AG20443 (cell line): ENCODE measurements at places on chromosomes 13 and 19.
A peak's percentile ranks its signal among the peaks of the same experiment; 100 is the strongest.

DNA sequence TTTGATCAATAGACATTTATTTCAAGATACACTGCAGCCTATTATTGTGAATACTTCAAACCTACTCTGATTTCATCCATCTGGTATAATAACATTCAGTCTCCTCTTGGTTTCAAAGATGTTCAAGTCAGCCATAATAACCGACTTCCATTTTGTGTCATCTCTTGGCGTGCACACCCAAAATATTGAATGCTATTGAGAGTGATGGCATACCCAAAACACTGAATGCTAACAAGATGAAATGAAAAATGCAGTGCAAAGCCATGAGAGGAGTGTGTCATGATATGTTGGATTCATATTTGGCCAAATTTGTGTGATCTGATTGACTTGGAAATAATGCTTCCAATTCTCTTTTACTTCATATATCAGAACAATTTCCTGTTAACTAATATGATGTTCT, 181.2 kb upstream of the PCDH17 start:
- DNase-seq = no peak

GRCh38 chr19:1162404-1163282, 11.4 kb downstream of the SBNO2 start:
- DNase-seq = no peak

- DNase-seq = no peak
Observed at GRCh38 chr19:1000591-1001537, 645 bp downstream of the GRIN3B start.

GRCh38 chr13:34647379-34648150, 294.5 kb upstream of the NBEA start:
- DNase-seq = no peak

DNA sequence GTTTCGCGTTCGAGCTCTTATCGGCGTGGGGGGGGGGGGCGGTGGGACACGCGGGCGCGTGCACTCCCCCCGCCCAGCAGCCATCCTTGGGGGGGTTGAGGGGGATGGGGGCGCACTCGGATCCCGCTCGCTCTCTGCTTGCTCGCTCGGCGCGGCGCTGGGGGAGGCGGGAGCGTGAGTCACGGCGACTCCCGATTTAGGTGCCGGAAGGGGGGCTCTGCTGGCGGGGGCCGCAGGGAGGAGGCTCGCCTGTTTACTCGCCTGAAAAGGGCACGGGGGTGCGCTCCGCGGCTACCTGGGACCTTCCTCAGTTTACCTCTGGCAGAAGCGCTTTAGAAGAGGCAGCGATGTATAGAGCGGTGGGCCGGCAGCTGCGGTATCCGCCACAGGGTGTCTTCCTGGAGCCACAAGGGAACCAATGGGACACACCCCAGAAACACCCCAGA, 1.1 kb upstream of the PDE4A start:
- peak; percentile 28 for DNase-seq
